Activated CD4-positive, alpha-beta T cell treated with anti-CD3 and anti-CD28 coated beads, Interleukin-2, amount 50 U/mL, for 1 hour (primary cell): ENCODE measurements at places on chromosomes 7 and 10.

GRCh38 chr10:67049988-67050387, 124.2 kb downstream of the LRRTM3 start:
- no peak for DNase-seq

DNA sequence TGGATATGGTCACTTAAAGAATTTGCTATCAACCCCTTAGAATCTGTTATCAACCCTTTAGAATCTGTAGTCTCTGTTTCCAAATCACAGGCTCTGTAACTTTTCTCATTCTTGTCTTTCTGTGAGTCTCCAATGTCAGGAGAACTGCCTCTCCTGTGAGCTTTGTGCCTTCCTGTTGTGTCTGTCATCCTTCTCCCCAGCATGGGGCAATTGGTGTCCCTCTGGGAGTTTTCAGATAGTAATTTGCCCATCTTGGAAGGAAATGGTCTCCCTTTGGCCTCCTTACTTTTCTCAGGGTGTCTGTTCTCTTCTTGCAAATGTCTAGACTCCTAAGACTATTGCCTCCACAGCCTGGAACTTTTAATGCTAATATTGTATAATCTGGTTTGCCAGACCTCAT, 521.9 kb downstream of the NRG3 start:
- DNase-seq = no peak

DNA sequence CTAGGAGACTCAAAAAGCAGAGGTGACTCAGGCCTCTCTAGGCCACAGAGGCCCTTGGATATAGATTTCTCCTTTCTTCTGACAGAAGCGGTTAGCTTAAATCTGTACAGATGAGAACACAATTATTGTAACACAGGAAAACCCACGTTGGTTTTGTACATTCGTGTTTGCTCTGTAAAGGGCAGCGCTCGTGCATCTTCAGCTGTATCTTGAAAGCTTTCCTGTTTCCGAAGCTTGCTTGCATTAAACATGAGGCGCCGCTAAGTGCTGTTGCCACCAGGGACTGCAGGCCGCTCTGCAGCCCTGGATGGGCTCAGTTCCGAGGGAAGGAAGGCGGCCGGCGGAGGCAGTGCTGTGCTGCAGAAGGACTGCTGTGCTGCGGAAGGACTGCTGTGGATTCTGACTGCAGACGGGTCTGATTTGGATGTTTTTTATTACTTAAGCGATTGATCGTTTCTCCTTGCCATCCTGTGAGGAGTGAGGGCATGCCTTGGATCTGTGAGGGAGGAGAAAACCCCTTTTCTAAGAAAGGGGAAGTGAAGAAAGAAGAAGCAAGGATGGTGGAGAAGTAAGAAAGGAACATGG, 53.3 kb downstream of the FHIP2A start:
- no peak for DNase-seq

GRCh38 chr10:95655571-95656290, 780 bp downstream of the ALDH18A1 start:
- no peak for DNase-seq

DNA sequence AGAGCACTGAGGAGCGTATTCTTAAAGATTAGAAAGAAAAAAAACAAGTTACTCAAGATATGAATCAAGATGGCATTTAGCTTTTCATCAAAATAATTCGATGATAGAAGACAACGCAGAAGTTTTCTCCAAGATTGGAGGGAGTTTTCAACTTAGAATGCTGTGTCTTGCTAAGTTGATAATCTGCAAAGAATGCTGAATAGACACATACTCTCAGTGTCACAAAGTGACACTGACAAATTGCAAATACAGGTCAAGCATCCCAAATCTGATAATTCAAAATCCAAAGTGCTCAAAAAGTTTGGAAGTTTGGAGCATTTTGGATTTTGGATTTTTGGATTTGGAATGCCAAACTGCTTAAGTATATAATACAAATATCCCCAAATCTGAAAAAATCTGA, 243.8 kb downstream of the BBS9 start:
- no peak for DNase-seq

DNA sequence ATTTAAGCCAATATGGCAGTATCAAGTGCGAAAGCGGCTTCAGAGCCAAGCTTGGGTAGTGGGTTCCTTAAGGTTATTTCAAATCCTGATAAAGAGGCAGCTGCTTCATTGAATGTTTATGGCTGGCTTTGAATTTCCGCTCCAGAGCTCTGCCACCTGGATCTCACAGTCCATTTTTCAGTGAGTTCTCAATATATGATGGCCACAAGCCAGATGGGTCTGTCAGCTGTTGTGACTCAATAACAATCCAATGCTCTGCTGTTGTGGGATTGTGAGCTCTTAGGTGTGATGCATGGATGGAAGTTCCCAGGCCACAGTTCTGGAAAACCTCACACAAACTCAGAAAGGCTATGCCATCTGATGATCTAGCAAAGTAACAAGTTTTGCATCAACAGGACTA, 743.8 kb upstream of the LRRN3 start:
- no peak for DNase-seq

- DNase-seq = no peak
Observed at GRCh38 chr10:126042354-126042753, 146.0 kb downstream of the FANK1 start.

- no peak for DNase-seq
Observed at GRCh38 chr7:26429168-26429567, 137.5 kb downstream of the SNX10 start.

DNA sequence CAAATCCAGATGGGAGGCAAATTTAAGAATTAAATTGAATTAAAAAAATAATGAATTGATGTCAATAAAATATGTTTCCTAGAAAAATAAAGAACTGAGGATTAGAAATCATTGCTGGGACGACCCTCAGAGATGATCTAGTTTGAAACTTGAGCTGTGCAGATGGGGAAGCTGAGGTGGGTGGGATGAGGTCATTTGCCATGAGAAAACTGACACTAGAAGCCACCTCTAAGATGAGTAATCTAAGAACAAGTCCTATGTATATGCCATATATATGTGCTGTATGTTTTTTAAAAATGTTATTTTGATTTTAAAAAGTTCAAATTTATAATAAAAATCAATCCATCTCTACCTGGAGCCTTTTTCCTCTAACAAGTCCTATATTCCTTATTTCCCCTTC, 135.7 kb downstream of the RSU1 start:
- no peak for DNase-seq

DNA sequence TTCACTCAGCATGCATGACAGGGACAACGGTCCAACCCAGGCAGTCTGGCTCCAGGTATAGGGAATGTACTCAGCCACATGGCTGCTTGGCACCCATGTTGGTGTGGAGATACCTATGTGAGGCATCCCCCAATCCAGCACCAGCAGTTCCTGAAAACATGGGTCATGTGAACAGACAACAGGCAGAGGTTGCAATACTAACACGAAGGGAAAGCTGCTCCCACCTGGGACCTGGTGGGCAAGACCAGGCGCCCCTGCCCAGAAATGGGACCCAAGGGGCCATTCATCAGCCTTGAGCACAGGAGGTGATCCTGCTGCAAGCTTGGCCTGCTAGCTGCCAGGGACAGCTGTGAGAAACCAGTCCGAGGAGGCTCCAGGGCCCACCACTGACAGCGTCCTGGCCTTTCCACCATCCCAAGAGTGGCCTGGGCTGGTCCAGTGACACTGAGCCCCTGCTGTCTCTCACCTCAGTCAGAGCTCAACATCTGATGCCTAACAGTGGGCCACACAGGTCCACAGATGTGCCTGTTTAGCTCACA, 142.3 kb downstream of the ARHGAP22 start:
- no peak for DNase-seq
